ENCODE measurements at places on chromosomes 3 and 15. TPM values are rescaled to one million over a fixed set of nuclear protein-coding genes. Genes with fewer than 3 reads are reported as not detected.

Gene BUB1B
- total RNA-seq = 88.8 TPM

Gene ZNF774
- total RNA-seq = 1.1 TPM

Gene GPR160
- 7.0 TPM for total RNA-seq

Gene CCR3
- not detected for total RNA-seq

Gene SAMMSON
- total RNA-seq = not detected

Gene POMGNT2
- total RNA-seq = 7.3 TPM

Gene PLCL2
- total RNA-seq = 16.7 TPM

Gene COLQ
- 1.5 TPM for total RNA-seq

Gene STRIT1
- total RNA-seq = not detected

Gene SGO1
- total RNA-seq = 37.8 TPM

- H3K27me3 ChIP-seq = no peaks in the 10 kb centered on the region
- no peaks in the 10 kb centered on the region for H3K36me3 ChIP-seq
- H3K4me3 ChIP-seq = no peak overlapping the region
- no peak overlapping the region for H3K27ac ChIP-seq
- no peaks in the 10 kb centered on the region for H3K4me1 ChIP-seq
Observed at GRCh38 chr3:175940881-175941280, 1081.7 kb downstream of the NAALADL2 start.

GRCh38 chr3:140540262-140540661 lies 137.6 kb upstream of the TRIM42 start:
- DNase-seq = no peak
- H3K27ac ChIP-seq = no peak overlapping the region
- no peaks in the 10 kb centered on the region for H3K36me3 ChIP-seq
- no peaks in the 10 kb centered on the region for H3K27me3 ChIP-seq
- no peaks in the 10 kb centered on the region for H3K4me1 ChIP-seq
- H3K4me3 ChIP-seq = no peak overlapping the region

DNA sequence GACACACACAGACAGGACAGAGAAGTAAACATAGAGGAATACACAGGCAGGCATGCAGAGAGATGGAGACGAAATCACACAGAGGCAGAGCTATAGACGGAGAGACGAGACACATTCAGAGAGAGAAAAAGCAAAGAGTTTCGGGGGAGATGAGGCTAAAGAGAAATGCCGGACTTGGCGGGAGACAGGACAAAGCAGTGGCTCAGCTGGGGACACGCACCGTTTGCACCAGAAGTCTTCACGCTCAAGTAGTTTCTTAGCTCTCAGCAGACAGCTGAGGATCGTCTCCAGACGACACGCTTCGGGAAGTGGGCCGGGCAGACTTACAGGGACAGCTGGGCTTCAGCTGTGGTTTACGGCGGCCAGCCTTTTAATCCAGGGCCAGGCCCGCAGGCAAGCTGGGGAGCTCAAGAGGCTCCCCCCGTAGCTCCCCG lies 56.2 kb upstream of the DLG1 start:
- no peak for DNase-seq
- H3K27ac ChIP-seq = no peak overlapping the region
- H3K4me1 ChIP-seq = no peaks in the 10 kb centered on the region
- peaks cover 12% of the 10 kb centered on the region for H3K27me3 ChIP-seq
- H3K36me3 ChIP-seq = no peaks in the 10 kb centered on the region

GRCh38 chr15:83372434-83372891 lies 74.7 kb upstream of the SH3GL3 start:
- H3K4me3 ChIP-seq = no peak overlapping the region
- peaks cover 29% of the 10 kb centered on the region for H3K27me3 ChIP-seq
- DNase-seq = no peak

GRCh38 chr3:17432236-17432635 lies 310.2 kb downstream of the TBC1D5 start:
- no peaks in the 10 kb centered on the region for H3K36me3 ChIP-seq
- H3K27ac ChIP-seq = no peak overlapping the region
- no peak for DNase-seq
- no peaks in the 10 kb centered on the region for H3K27me3 ChIP-seq
- H3K4me3 ChIP-seq = no peak overlapping the region

GRCh38 chr3:116374901-116375300 lies 70.4 kb downstream of the LSAMP start:
- H3K4me3 ChIP-seq = no peak overlapping the region
- H3K27me3 ChIP-seq = no peaks in the 10 kb centered on the region
- H3K27ac ChIP-seq = no peak overlapping the region

GRCh38 chr3:123620343-123620742 lies 35.5 kb upstream of the HACD2 start:
- no peaks in the 10 kb centered on the region for H3K4me1 ChIP-seq
- H3K36me3 ChIP-seq = no peaks in the 10 kb centered on the region
- no peaks in the 10 kb centered on the region for H3K27me3 ChIP-seq

DNA sequence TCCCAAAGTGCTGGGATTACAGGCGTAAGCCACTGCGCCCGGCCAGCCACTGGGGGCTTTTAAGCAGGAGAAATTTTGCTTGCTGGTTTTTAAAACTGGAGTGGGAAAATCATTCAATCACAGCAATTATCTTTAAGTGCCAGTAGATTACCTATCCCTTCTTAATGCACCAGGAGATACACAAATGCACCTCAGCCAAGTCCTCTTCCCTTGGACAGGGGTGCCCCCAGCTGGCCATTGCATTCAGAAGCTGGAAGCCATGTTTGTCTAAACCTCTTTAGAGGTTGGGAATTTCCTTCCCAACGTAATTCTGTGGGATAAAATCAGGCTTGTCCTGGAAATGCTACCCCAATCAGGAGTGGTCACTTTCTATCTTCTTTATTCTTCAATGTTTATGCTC lies 26.6 kb downstream of the MIX23 start:
- H3K36me3 ChIP-seq = peaks cover 12% of the 10 kb centered on the region
- no peaks in the 10 kb centered on the region for H3K4me1 ChIP-seq
- no peaks in the 10 kb centered on the region for H3K27me3 ChIP-seq
- no peak overlapping the region for H3K27ac ChIP-seq
- no peak overlapping the region for H3K4me3 ChIP-seq
- peak; percentile 54 for DNase-seq

DNA sequence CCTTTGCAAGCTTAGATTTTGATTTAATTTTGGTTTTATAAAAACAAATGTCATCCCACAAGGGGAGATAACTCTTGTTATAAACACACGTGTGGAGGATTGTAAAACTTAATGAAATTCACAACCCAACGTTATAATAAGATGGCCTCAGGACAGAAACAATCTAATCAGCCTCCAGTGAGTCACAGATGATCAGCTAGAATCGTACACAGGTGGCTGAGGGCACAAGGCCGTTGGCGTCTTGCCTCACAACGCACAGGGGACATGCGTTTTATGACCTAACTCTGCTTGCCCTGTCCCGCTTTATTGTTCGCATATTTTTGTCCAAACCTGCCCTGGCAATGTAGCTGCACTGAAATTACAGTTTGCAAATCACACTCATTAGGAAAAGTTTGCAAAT lies 121.9 kb upstream of the PDZRN3 start:
- H3K4me1 ChIP-seq = no peaks in the 10 kb centered on the region
- H3K36me3 ChIP-seq = no peaks in the 10 kb centered on the region
- no peak for DNase-seq
- H3K27me3 ChIP-seq = no peaks in the 10 kb centered on the region

DNA sequence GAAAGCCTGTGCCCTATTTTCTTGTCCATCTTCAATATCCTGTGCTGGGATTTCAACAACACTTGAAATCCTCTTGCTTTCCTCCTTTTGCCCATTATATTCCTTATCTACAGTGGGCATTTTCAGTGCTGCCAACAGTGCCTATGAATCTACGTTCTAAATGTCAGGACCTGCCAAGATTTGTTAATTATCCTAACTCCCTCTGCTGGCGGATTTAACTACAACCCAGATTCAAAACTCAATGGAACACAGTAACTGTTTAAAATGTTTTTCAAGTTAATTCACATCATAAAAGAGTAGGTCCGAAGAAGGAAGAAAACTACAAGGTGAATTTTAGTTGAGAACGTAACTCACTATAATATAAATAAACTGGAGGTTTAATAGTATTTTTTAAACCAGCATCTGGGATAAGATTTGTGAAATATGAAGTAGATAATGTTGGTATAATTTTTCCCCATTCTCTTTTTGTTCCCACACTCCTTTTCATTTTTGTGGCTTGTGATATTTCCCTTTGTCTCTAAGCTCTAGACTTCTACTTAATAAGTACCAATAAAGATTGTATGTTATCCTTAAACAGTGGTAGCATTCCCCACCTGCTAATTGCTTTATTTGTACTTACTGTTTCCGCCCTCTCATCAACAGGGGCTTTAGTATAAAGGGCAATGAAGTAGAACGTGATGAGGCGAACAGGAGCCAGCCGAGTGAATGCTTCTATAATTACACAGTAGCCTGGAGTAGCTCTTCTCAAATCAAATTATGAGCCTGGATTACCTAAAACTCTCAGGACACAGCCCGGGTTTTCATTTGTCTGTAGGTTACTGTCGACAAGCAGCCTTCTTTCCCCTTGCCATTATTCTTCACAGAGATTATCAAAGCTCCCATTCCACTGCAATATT lies 302.5 kb upstream of the ATP11B start:
- no peaks in the 10 kb centered on the region for H3K27me3 ChIP-seq
- H3K36me3 ChIP-seq = no peaks in the 10 kb centered on the region
- no peak overlapping the region for H3K4me3 ChIP-seq
- no peak for DNase-seq

- no peak overlapping the region for H3K4me3 ChIP-seq
- H3K27ac ChIP-seq = no peak overlapping the region
- no peak for DNase-seq
- H3K27me3 ChIP-seq = peaks cover 57% of the 10 kb centered on the region
- peaks cover 5% of the 10 kb centered on the region for H3K4me1 ChIP-seq
- H3K36me3 ChIP-seq = no peaks in the 10 kb centered on the region
Observed at GRCh38 chr15:80246425-80246894, 5.6 kb downstream of the CTXND1 start.

DNA sequence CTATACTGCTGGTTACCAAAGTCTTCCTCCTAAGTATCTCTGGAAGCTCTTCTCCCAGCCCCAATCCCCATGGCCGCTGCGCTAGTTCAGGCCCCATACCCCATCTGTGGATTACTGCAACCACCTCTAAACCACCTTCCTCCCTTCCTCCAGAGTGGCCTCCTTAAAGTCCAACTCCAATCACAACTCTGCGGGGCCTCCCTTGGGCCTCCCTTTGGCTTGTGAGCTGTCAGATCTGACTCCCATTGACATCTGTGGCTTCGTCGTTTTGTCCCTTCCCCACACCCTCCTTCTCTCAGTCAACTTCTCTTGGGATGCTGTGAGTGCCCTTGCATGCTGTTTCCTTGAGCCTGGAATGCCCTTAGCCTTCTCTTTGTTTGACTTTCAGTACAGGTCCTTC lies 9.3 kb upstream of the HRH1 start:
- peaks cover 8% of the 10 kb centered on the region for H3K4me1 ChIP-seq
- no peaks in the 10 kb centered on the region for H3K36me3 ChIP-seq
- DNase-seq = no peak
- H3K27ac ChIP-seq = no peak overlapping the region

DNA sequence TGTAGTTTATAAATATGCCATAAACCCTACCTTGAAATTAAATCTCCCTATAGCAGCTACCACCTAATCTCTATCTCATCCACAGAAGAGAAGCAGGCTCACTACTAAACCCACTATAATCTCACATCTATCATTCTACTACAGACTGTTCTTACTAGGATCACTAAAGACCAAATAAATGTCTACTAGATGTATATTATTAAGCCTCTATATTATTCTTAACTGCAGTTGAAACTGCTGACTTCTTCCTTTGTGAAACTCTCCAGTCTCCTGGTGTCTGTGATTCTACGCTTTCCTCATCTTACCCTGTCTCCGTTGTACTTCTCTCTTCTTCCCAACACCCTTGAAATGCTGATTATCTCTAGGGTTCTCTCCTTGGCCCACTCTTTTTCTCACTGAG lies 1154.0 kb downstream of the IGSF11 start:
- H3K27me3 ChIP-seq = no peaks in the 10 kb centered on the region
- no peaks in the 10 kb centered on the region for H3K4me1 ChIP-seq
- H3K27ac ChIP-seq = no peak overlapping the region

DNA sequence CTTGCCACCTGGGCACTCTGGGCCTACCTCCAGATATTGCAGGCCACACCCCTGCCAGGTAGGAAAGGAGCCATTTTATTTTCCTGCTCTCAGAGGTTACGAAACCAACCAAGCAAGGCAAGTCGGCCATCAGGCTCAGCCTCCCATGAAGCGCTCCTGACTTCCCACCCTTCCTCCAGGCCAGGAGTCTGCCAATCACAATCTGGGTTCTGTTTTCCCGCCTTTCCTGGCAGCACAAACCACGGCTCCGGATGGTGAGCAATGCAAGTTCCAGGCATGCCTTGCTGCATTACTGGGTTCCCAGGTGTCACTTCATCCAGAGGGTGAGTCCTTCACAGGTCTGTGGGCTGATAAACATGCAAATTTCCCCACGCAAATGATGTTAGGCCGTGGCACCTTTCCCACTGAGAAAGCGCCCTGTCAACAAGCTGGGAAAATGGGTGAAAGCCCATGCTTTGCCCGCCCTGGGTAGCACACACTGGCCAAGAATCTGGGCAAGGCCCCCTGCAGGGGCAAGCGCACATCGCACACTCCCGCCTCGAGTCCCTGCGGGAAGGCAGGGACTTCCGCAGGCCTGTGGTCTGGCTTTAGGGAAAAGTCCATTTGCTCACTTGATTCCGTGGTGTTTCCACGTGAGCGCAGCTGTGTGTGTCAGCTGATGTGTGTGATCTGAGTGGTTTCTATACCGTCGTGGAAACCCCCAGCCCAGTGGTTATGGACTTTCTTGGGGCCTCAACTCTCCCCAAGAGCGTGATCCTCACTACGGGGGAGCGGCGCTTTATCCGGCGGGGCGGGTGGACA lies 61.6 kb upstream of the RYK start:
- H3K36me3 ChIP-seq = no peaks in the 10 kb centered on the region
- H3K27me3 ChIP-seq = peaks cover 38% of the 10 kb centered on the region
- H3K4me3 ChIP-seq = no peak overlapping the region
- peaks cover 2% of the 10 kb centered on the region for H3K4me1 ChIP-seq

GRCh38 chr15:93428150-93428549 lies 339.1 kb upstream of the RGMA start:
- H3K36me3 ChIP-seq = no peaks in the 10 kb centered on the region
- DNase-seq = no peak
- no peak overlapping the region for H3K4me3 ChIP-seq
- no peaks in the 10 kb centered on the region for H3K4me1 ChIP-seq
- peaks cover 2% of the 10 kb centered on the region for H3K27me3 ChIP-seq
- H3K27ac ChIP-seq = no peak overlapping the region

DNA sequence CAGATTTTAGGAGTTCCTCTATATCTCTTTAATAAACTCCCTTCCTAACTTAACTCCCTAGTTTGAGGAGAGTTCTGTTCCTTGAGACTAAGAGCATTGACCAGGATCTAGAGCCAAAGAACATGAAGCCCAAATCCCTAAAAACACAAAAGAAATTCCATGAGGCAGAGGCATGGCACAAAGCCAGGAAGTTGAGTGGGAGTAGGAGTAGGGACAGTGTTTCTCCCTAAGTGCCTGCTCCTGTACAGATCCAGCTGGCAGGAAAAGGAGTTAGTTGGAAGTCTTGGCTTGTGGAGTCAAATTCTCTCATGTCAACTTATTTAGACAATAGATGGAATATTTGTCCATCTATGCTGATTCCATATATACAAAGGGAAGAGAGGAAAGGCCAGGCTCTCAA lies 11.4 kb downstream of the ACTC1 start:
- DNase-seq = no peak
- no peaks in the 10 kb centered on the region for H3K36me3 ChIP-seq
- peaks cover 2% of the 10 kb centered on the region for H3K27me3 ChIP-seq
- no peak overlapping the region for H3K27ac ChIP-seq
- no peak overlapping the region for H3K4me3 ChIP-seq

Data from activated CD4-positive, alpha-beta memory T cell treated with anti-CD3 and anti-CD28 coated beads for 36 hours (primary cell).